CD4-positive, alpha-beta T cell treated with Interleukin-10 for 1 hour (primary cell): ENCODE measurements at places on chromosomes 5 and 9.

GRCh38 chr5:65015767-65016166 lies 247.0 kb downstream of the CWC27 start:
- DNase-seq, result no peak

GRCh38 chr5:12460493-12461261 lies 556.4 kb upstream of the CTNND2 start:
- no peak for DNase-seq

- no peak for DNase-seq
Observed at GRCh38 chr9:99936947-99937587, 30.6 kb downstream of the STX17 start.

DNA sequence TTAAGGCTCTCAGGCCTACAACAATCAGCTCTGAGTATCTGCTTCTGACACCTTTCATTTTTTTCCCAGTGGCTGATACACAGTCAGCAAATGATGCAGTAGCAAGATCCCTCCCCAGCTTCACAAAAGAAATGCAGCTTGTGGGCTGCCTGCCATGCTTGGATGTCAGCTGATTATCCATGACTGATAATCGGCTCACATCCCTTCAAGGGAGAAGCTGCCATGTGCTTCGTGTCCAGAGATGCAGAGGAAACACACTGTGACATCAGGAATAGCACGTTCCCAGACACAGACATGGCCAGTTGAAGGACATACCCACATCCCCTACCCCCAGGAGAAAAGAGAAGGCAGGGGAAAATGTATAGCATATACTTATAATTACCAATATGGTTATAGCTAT lies 27.9 kb downstream of the TMEM215 start:
- DNase-seq, result no peak

DNA sequence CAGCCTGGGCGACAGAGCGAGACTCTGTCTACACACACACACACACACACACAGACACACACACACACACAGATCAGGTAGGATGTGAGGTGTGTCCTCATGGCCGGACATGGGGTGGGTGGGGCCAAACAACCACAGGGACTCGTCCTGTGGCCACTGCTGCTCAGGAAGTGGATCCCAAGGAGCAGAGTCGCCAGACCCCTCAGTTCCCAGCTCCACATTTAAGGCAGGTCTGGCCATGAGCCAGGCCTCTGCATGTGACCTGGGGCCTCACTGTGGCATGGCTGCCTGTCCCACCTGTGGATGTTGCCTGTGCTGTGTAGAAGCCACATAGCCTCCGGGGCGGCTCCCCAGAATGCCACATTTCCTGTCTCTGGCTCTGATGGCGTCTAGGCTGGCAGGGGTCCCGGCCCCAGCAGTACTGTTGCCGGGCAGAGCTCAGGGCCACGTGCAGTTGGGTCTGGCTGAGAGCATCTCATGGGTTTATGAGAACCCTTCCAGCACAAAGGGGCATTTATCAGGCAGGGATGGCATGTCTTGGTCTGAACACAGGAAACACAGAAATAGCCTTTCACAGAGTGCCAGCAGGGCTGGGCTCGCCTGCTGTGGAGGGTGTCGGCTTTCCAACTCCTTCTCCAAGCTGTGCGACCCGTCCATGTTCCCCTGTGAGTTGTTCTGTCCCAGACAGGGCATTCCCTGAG lies 9.9 kb upstream of the NINJ1 start:
- peak; percentile 76 for DNase-seq

DNA sequence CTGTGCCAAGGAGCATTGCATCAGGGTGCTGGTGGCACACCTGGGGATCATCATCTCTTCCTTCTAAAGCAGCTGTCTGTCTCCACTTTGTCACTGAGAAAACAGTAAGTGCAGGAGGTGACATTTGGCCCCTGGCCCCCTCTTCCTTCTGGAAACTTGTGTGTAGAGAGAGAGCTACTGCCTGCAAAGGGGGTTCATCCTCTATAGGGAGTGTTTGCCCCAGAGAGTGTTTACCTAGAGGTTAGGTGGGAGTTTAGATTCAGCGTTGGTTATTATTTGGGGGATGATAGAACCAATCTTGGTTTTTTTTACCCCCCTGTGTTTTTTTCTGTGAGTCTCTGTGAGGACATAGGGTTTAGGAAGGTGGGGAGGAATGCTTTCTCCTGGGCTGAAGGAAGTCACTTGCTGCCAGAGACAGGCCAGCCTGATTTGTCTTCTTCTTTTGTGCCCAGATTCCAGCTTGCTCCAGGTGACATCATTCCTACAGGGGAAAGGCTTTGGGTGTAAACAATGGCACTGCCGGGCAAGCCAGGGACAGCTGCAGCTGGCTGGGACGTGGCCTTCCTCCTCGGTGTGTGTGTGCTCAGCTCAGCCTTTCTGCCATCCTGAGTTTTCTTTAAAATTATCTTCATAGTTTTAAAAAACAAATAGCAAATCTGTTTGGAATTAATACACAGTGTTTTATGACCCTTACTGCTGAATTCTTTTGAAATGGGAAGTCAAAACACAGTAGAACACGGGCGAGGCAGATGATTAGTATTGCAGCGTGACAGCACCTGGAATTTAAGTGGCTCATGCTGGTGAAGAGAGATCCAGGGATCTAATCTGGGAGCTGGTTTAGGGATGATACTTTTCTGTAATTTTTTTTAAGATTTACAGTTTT lies 24.5 kb downstream of the PRRC2B start:
- no peak for DNase-seq
